ENCODE measurements at places on chromosomes 13 and 19. TPM values are rescaled to one million over a fixed set of nuclear protein-coding genes. Genes with fewer than 3 reads are reported as not detected.

Gene GJB2
- 0.64 TPM for total RNA-seq

Gene LHFPL6
- 37.2 TPM for total RNA-seq

Gene AMER2
- total RNA-seq: not detected

Gene MIA
- not detected for total RNA-seq

Gene SHC2
- 0.32 TPM for total RNA-seq

Gene PROSER3
- total RNA-seq: 7.2 TPM

Gene TRIM28
- total RNA-seq: 418 TPM

Gene RFPL4A
- not detected for total RNA-seq

Gene LRP3
- 67.1 TPM for total RNA-seq

Gene ZNF728
- total RNA-seq: not detected

Gene BST2
- not detected for total RNA-seq
